HFFc6 (cell line): ENCODE measurements at places on chromosomes 2 and 18. TPM values are rescaled to one million over a fixed set of nuclear protein-coding genes. Genes with fewer than 3 reads are reported as not detected.
A peak's percentile ranks its signal among the peaks of the same experiment; 100 is the strongest.

The APOB gene
- not detected in 3 replicates for total RNA-seq

The GKN1 gene
- total RNA-seq, result not detected in 3 replicates

The TUBB8B gene
- total RNA-seq, result not detected in 3 replicates

The DES gene
- total RNA-seq, result 0.10 to 0.12 TPM in 2 of 3 replicates, not detected in the other

The PAX3 gene
- total RNA-seq, result 13.2 to 19.3 TPM (median 15.0 TPM) in 3 replicates

- no peak for DNase-seq
Measured at GRCh38 chr2:201433394-201433995, 17.8 kb downstream of the TRAK2 start.

DNA sequence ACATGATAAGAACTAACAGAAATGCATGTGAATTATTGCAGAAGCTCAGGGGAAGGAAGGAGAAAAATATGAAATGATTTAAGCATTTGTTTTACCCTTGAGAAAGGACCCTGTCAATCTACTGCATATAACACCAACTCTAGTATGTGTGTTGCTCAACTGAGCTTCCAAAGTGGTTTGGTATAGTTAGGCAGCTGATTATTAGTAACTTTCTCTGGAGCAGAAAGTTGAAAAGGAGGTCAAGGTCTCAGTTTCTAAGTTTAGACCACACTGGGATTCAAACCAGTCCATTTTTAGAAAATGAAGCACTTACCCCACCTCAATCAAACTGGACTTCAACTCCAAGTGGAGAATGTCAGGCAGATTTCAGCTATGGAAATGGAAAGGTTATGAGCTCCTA lies 123.3 kb upstream of the CDC42EP3 start:
- DNase-seq, result no peak

DNA sequence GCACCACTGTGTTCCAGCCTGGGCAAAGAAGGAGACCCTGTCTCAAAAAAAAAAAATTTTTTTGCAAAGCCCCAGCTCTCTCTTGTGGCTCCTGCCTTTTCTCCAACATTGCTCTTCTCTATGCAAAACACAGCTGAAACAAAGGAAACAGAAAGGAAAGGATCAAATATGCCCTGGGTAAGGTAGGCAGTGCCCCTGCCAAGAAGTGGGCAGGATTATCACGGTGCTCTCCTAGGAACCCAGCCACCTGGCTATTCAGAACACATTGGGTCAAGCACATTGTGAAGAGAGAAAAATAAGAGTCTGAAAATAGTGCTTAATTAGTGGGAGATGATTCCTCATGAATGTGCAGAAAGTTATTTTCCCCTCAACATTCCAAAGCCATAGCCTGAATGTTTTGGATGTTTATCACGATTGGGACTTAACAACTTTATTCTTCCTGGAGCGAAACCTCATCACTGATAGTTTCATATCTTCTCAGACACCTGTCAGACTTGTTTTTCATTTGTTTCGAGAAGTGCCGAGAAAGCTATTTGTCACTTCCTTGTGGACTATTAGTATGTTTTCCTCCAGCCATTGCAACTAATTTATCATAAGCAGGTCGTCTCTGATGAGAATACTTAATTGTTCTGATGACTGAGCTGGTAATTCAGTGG lies 42.7 kb upstream of the RPL31 start:
- peak; percentile 71 for DNase-seq

GRCh38 chr2:55966401-55967118 lies 43.0 kb upstream of the EFEMP1 start:
- DNase-seq, result no peak

DNA sequence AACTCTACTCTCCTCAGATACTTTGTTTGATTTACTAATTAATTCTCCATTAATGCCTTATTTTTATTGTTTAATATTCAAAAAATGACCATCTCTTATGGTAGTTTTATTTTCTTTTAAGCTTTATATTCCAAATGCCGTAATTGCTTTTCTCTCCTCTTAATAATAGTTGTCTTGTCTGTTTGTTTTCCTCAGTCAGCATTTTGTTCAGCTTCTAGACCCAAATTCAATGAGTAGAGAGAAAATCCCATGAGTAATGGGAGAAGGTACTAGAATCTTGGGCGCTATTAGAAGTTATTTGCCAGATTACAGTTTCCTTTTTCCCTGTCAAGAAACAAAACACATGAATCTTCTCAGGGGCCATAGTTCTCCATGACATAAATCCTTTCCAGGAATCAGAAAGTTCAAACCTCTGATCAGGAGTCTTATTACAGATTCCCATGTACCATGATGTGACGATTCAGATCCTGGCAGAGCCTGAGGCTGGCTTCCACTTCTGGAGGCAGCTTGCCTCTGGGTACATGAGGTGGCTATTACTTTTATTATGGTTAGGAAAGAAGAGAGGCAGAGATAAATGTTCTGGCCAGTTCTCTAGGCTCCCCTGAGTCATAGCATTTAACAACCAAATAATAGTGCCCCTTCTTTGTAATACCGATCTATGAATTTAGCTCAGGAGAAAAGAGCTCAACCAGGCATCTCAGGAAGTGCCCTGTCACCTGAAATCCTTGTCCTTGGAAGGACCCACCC lies 485.1 kb upstream of the SETBP1 start:
- no peak for DNase-seq

- DNase-seq, result no peak
Measured at GRCh38 chr2:5187283-5187682, 504.9 kb upstream of the SOX11 start.

GRCh38 chr18:6842081-6842480 lies 112.6 kb downstream of the ARHGAP28 start:
- no peak for DNase-seq

DNA sequence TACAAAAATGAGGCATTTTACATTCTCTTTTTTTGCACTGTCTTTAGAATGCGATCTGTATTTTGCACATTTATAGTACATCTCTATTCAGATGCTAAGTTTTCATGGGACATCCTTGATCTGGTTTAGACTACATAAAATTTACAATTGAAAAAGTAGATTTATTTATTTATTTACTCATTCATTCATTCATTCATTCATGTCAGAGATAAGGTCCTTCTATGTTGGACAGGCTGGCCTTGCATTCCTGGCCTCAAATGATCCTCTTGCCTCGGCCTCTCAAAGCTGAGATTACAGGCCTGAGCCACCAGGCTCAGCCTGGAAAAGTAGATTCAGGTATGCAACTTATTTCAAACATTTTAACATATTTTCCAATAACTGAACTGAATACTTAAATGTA lies 16.0 kb upstream of the DCTN1 start:
- no peak for DNase-seq

- DNase-seq, result no peak
Measured at GRCh38 chr2:1874101-1874865, 130.0 kb upstream of the PXDN start.

GRCh38 chr2:21535826-21536225 lies 412.1 kb downstream of the TDRD15 start:
- no peak for DNase-seq

GRCh38 chr18:26017929-26018328 lies 72.5 kb downstream of the SS18 start:
- no peak for DNase-seq

DNA sequence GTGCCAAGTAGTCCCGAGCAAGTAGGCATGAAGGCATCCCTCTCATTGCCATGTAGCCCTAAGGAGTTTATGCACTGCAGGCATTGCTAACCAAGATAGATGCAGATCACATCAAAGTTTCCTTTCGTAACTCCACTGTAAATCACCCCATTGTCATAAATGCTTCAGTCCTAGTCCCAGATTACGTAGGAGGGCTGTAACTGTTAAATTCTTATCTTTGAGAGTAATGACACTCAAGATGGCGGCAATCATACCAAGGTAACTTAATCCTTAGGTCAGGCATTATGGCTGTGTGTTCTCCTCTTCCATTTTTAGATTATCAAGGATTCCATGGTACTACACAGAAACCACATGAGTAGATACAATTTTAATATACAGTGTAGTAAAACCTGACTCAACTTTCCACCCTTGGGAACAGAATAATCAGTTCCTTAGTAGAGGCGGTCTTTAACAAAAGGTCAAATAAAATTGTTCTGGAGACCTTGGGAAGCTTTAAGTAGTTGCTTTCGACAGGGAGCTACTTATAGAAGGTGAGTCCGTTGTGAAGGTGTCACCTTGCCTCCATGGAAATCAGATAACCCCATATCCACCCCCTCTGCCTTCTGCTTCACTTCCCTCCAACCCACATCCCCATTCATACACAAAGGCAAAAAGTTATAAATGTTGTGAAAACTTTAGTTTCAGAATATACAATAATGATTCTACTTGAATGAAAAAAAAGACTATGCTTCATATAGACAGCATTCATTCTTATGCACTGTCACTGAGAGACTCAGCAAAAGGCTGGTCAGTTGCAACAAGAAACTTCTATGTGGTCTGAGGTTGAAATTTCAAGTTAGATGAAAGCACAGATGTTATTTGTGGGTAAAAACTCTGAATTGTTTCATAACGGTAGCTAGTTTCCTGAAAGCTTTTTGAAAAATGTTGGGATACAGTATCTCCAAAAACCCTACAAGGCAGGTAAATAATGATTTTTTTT lies 64.8 kb upstream of the GALNT5 start:
- no peak for DNase-seq

DNA sequence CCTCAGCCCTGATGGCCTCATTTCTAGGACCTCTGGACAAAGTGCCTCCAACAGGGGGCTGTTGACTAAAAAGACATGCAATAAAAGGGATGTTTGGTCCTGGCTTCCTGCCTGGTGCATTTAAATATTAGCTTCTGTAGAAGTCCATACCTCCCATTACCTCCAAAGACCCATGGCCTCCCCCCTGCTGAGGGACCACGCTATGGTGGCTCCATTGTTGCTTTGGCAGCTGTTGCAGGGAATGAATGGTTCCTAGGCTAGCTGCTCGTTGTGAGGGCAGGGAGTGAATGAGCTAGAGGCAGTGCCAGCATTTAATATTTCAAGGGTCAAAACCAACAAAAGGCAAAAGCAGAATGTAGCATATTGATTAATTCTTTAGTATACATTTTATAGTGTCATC lies 285.9 kb downstream of the SLC8A1 start:
- no peak for DNase-seq

- DNase-seq, result no peak
Measured at GRCh38 chr2:148508878-148509287, 135.7 kb upstream of the EPC2 start.

DNA sequence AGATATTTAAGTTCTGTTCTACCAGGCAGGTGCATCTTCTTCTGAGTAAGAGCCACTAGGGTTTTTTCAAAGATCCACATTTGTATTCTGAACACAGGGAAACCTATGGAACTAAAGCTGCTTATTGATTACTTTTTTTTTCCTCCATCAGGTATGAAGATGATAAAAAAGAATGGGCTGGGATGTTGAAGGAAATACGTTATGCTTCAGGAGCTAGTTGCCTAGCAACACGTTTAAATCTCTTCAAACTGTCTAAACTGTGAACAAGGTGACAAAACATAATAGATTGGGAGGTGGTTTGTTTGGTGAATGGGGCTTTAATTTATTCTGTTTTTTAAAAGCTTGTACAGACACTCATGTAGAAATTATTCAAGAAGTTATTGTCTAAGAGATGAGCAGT lies 15.9 kb downstream of the KLHL41 start:
- no peak for DNase-seq

DNA sequence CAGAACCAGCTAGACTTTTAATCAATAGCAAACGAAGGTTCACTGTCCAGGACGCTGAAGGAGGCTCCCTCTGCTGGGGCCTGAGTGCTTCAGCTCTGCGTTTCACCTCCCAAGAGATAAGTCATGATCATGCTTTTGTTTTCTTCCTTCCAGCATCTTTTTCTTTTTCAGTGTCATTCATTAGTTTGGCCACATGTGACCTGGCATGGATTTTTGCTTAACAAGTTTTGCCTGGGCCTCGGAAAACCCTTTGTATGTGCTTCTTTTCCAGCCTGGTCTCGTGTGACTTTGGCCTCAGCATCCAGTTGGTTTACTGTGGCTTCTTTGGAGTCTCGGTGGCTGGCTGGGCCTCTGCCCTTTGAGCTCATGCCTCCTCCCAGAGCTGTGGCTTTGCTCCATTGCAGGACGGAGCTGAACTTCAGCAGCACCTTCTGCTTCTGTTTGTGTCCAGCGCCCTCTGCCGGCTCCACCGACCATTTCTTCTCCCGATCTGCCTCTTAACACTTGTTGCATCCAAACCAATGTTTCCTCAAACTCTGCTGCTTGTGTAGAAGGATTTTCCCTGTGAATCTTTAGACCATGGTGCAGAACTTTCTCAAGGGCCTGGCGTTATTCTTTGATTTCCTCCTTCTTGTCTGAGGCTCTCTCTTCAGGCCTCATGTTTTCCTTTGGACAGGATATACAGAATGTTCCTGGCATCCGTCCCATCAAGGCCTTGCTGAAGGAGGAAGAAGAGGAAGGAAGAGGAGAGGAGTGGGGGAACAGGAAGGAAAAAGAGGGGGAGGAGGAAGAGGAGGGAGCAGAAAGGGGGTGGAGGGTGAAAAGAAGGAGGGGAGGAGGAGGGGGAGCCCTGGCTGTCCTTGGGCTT lies 23.6 kb upstream of the HES6 start:
- peak; percentile 90 for DNase-seq

DNA sequence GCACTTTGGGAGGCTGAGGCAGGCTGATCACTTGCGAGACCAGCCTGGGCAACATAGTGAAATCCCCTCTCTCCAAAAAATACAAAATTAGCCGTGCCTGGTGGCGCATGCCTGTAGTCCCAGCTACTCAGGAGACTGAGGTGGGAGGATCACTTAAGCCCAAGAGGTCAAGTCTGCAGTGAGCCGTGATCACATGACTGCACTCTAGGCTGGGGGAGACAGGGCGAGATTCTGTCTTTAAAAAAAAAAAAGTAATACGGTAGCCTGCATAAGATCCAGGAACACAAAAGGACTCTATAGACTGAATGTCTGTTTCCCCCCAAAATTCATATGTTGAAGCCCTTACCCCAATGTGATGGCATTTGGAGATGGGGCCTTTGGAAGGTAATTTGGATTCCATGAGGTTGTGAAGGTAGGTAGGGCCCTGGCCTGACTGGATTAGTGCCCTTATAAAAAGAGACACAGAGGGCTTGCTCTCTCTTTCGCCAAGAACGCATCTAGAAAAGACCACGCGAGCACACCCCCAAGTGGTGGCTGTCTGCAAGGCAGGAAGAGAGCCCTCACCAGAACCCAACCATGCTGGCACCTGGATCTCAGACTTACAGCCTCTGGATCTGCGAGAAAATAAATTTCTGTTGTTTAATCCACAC lies 17.0 kb downstream of the MBOAT2 start:
- DNase-seq, result no peak
